ENCODE measurements at places on chromosomes 1 and 21. TPM values are rescaled to one million over a fixed set of nuclear protein-coding genes. Genes with fewer than 3 reads are reported as not detected.

CRNN gene
- not detected for total RNA-seq

RIIAD1 gene
- not detected for total RNA-seq

LIPI gene
- not detected for total RNA-seq

EPHX1 gene
- 46.1 TPM for total RNA-seq

OR2L13 gene
- not detected for total RNA-seq

KIAA1614 gene
- total RNA-seq, result 8.8 TPM

TNFSF4 gene
- total RNA-seq, result 2.3 TPM

EFNA4 gene
- total RNA-seq, result 6.5 TPM

ZBTB37 gene
- 10.9 TPM for total RNA-seq

MYCBP gene
- total RNA-seq, result 2.7 TPM

MYOC gene
- 0.13 TPM for total RNA-seq

OXCT2 gene
- total RNA-seq, result 1.8 TPM

LCE1D gene
- not detected for total RNA-seq

AQP10 gene
- total RNA-seq, result 0.13 TPM

OR2W3 gene
- not detected for total RNA-seq

MRPS14 gene
- total RNA-seq, result 23.7 TPM

IFI16 gene
- total RNA-seq, result 88.2 TPM

KCND3 gene
- 4.0 TPM for total RNA-seq

STUM gene
- total RNA-seq, result under 0.01 TPM

FGR gene
- 0.30 TPM for total RNA-seq

PTGS2 gene
- total RNA-seq, result 59.8 TPM

LPGAT1 gene
- total RNA-seq, result 41.5 TPM

PRRX1 gene
- 269 TPM for total RNA-seq

SLC19A1 gene
- 4.6 TPM for total RNA-seq

FAM3B gene
- total RNA-seq, result not detected

CCDC185 gene
- total RNA-seq, result not detected

PCBP3 gene
- total RNA-seq, result 2.5 TPM

TMOD4 gene
- total RNA-seq, result not detected

GJA8 gene
- not detected for total RNA-seq

OR6K3 gene
- not detected for total RNA-seq

SAMD13 gene
- 0.52 TPM for total RNA-seq

FMO5 gene
- 1.4 TPM for total RNA-seq

MCOLN2 gene
- 0.85 TPM for total RNA-seq

SLC45A1 gene
- 5.6 TPM for total RNA-seq

PDZK1 gene
- total RNA-seq, result 0.33 TPM

NASP gene
- 23.1 TPM for total RNA-seq

SNIP1 gene
- 11.0 TPM for total RNA-seq

CD1B gene
- total RNA-seq, result not detected

OR13G1 gene
- total RNA-seq, result not detected

E2F2 gene
- 0.39 TPM for total RNA-seq

FASLG gene
- total RNA-seq, result not detected

HEYL gene
- total RNA-seq, result 0.30 TPM

TACSTD2 gene
- 0.26 TPM for total RNA-seq

CFHR4 gene
- total RNA-seq, result not detected

SELL gene
- total RNA-seq, result 0.39 TPM

FCRL5 gene
- not detected for total RNA-seq

PAPPA2 gene
- total RNA-seq, result 18.9 TPM

OR2L3 gene
- total RNA-seq, result not detected

PTPRU gene
- 32.7 TPM for total RNA-seq

CELA2A gene
- not detected for total RNA-seq

AHCYL1 gene
- 83.2 TPM for total RNA-seq

OR2L8 gene
- not detected for total RNA-seq

FAM177B gene
- total RNA-seq, result not detected
